ENCODE measurements at places on chromosomes 7 and 10. TPM values are rescaled to one million over a fixed set of nuclear protein-coding genes. Genes with fewer than 3 reads are reported as not detected.

GRCh38 chr10:13913897-13914296 is 327.1 kb downstream of the PRPF18 start:
- peak; percentile 34 for DNase-seq

DNA sequence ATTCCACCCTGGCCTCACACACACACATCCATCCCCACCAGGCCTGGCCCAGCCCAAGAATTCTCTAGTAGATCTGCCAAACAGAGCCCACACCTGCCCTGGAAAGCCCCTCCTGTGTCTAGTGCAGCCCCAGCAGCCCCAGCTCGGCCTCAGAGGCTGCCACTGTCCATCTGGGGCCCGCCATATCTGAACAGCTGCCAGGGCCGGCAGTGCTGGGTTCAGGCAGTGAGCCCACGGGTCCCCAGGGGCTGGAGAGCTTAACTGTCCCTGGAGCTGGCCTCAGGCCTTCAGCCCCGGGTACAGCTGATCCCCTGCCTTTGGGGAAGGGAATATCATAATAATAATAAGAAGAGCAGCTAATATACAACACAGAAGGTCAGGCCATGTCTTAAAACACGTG is 574 bp downstream of the MYL10 start:
- DNase-seq: no peak

- DNase-seq: no peak
These were observed 13.1 kb upstream of the GPER1 start for GRCh38 chr7:1074593-1075431.

DNA sequence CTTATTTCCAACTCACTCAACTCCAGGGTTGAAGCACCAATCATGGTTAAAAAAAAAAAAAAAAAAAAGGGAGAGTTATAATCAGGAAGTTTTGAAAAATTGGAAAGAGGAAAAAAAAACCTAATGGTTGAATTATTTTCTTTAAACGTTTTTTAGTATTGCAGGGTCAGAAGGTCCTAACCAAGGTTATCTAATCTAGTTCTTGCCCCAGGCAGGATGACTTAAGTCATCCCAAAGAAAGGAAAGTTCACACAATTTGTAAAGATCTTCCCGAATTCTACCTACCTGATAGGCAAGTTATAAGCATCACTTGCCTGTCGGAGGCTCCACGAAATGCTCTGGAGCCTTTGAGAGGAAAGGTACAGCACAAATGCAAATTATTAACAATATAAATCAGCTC is 208.1 kb upstream of the PLXNA4 start:
- DNase-seq: no peak

GRCh38 chr7:112283382-112283910 is 77.0 kb downstream of the ZNF277 start:
- no peak for DNase-seq

The INMT gene
- 0.05 TPM for total RNA-seq

The CXCL12 gene
- 2.9 TPM for total RNA-seq

The NPM3 gene
- total RNA-seq: 96.7 TPM

All from dermis blood vessel endothelial cell (primary cell).